ENCODE measurements at places on chromosomes 6 and 20. TPM values are rescaled to one million over a fixed set of nuclear protein-coding genes. Genes with fewer than 3 reads are reported as not detected.

The CDH22 gene
- total RNA-seq = 0.39 TPM

The SLC23A2 gene
- 3.6 TPM for total RNA-seq

The PTCRA gene
- not detected for total RNA-seq

The HLA-DMB gene
- total RNA-seq = 4.3 TPM

The PRELID3B gene
- 31.8 TPM for total RNA-seq

The THBS2 gene
- total RNA-seq = 3.8 TPM

The HDGFL1 gene
- not detected for total RNA-seq

The RPN2 gene
- total RNA-seq = 132 TPM

The OVOL2 gene
- total RNA-seq = not detected

The UNC93A gene
- not detected for total RNA-seq

The ZC2HC1B gene
- total RNA-seq = not detected

The SLC32A1 gene
- not detected for total RNA-seq

The PPP1R14C gene
- total RNA-seq = 27.7 TPM

The EXOC2 gene
- 12.6 TPM for total RNA-seq

DNA sequence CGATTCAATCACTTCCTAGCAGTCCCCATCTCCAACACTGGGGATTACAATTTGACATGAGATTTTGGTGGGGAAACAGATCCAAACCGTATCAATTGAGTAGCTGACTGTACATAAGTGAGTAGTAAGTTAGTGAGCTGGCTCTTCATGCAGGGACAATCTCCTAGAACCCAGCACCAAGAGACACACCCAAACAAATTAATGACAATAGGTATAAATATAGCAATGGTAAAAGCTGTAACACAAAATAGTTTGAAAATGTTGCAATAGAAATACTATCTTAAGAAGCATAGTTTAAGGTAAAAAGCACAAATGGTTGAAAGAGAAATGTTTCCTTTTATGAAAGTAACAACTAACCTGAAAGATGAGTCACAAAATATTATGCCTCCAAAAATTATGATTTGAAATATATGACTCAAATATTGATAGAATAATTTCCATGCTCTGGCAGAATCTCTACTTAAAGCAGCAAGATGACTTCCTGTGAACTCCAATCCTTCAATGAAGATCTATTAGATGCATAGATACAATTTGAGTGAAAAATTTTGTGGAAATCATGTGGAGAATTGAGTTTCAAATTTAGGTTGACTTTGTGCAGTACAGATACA lies 5.4 kb upstream of the SIRPB1 start:
- no peak for DNase-seq

- DNase-seq = no peak
These were observed 75.3 kb downstream of the ASXL1 start for GRCh38 chr20:32433311-32434021.

GRCh38 chr6:169289619-169290339 lies 36.1 kb upstream of the THBS2 start:
- peak; percentile 55 for DNase-seq

- DNase-seq = no peak
These were observed 85.9 kb downstream of the SMOC2 start for GRCh38 chr6:168526841-168527281.

DNA sequence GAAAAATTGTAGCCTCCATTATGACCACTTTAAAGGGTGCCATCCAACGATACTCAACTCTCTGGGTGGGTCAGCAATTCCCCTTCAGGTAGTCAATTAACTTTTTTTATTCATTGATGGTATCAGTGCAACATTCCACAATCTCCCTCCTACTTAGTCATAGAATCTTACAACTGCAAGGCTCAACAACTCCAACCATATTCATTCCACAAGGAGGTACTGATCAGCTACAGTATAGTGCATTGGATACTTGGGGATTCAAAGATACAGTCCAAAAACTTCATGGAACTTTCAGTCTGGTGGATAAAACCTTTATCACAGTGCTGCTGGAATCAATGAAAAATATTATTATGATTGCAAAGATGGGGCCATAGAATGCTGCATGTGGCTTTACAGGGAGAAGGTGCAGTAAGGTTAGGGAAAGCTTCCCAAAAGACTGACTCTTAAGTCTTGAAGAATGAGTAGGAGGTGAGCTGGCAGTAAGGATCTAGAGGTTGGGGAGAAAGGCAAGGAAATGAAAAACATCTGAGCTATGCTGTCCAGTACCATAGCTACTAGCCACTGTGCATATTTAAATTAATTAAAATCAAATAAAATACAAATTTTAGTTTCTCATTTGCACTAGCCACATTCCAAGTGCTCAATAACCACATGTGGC lies 314.7 kb upstream of the PRDM1 start:
- no peak for DNase-seq

DNA sequence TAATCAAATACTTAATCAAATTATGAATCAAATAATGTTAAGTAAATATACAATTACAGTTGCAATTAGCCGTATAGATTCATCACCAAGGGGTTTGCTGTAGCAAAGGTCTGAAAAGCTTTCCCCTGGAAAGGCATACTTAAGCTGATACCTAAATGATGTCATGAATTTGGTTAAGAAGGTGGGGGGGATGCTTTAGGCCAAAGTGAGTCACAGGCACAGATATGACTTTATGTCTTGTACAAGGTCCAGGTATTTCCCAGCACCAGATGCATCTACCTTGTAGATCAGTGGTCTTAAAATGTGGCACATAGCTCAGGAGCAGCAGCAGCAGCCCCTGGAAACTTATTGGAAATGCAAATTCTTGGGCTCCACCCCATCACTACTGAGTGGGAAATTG lies 557.3 kb upstream of the CDH4 start:
- no peak for DNase-seq

- DNase-seq = no peak
These were observed 848.1 kb upstream of the EYS start for GRCh38 chr6:66555082-66555481.

- DNase-seq = no peak
These were observed 34.9 kb upstream of the UTRN start for GRCh38 chr6:144250276-144250675.

DNA sequence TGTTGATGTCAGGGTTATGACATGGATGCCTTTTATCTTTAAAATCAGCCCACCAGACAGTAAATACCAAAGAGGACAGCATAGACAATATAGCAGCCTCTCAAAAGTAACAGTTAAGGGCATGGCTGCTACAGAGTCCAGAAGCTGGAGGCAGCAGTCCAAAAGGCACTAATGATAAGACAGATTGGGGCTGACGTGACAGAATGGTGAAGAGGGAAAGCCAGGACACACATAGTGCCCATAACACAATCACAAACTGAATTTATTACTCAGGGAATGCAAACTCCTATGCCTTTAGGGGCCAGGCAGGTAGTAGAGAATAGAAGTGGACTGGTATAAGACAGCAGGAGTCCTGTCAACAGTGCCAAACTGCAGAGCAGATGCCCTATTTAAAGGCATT lies 40.7 kb downstream of the TP53INP2 start:
- no peak for DNase-seq

GRCh38 chr6:136655239-136656014 lies 105.2 kb upstream of the MAP7 start:
- DNase-seq = no peak

- DNase-seq = no peak
These were observed 60.9 kb upstream of the CD93 start for GRCh38 chr20:23146857-23147637.

GRCh38 chr6:147691446-147691845 lies 183.0 kb downstream of the SAMD5 start:
- DNase-seq = no peak

DNA sequence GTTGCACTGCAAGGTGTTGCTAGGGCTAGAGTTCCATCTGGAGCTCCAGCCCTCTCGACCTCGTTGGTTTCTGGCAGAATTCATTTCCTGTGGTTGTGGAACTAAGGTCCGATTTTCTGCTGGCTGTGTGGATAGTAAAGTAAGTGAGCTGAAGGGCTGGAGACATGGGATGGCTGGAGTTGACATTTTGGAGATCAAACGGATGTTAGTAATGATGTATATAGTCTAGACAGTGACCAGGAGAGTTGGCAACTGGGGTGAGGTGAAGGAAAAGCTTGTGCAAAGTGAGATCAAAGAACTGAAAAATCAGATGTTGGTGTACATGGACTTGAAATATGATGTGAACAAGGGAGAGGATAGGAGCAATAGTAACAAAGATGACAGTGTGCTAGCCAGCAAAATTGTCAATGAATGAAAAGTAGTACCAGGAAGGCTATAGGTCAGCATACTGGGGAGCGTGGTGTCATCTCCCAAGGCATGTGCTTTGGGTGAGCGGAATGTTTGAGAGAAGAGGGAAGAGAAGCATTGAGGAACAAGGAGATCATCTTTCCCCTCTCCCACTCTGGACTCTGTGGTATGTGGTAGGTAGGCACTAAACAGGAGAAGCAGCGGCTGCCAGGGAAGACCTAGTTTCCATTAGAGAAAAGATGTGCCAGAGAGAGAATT lies 7.8 kb downstream of the QRSL1 start:
- DNase-seq = no peak

GRCh38 chr6:126112171-126112632 lies 125.9 kb downstream of the TRMT11 start:
- DNase-seq = no peak

GRCh38 chr6:143522039-143522600 lies 10.6 kb upstream of the FUCA2 start:
- DNase-seq = no peak

GRCh38 chr6:498795-499231 lies 107.3 kb downstream of the IRF4 start:
- no peak for DNase-seq

GRCh38 chr6:34242252-34243130 lies 5.8 kb downstream of the HMGA1 start:
- DNase-seq = no peak

DNA sequence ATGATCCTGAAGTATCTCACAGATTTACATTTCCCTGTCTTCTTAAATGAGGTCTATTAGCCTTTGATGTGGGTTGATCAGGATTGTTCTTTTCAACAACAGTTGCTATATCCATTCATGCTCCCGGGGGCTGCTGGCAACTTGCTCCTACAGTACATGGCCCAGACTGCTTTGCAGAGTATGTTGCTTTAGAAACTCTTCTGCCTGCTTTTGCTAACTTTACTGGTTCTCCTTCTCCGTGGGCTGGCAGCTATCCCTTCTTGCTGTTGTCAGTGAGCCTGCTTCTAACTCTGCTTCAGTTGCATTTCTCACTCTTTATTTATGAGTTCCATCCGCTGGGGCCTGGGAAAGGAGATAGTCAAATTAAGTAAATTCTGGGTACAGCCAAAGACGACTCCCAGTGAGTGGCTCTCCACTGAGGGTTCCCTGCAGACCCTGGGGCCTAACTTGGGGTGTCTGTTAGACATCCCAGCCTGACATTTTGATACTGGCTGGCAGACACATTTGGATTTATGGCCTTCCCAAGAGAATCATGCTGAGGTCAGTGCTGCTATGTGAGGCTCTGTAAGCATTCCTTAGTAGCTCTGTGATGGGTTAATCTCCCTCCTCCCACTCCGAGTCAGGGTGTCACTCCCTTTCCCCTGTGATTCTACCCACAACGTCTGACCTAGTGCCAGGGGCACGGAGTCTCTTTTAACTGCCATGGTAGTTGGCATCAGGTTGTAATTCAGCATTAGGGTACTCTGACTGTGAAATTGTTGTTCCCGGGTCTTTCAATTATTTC lies 73.6 kb downstream of the SLX4IP start:
- no peak for DNase-seq

DNA sequence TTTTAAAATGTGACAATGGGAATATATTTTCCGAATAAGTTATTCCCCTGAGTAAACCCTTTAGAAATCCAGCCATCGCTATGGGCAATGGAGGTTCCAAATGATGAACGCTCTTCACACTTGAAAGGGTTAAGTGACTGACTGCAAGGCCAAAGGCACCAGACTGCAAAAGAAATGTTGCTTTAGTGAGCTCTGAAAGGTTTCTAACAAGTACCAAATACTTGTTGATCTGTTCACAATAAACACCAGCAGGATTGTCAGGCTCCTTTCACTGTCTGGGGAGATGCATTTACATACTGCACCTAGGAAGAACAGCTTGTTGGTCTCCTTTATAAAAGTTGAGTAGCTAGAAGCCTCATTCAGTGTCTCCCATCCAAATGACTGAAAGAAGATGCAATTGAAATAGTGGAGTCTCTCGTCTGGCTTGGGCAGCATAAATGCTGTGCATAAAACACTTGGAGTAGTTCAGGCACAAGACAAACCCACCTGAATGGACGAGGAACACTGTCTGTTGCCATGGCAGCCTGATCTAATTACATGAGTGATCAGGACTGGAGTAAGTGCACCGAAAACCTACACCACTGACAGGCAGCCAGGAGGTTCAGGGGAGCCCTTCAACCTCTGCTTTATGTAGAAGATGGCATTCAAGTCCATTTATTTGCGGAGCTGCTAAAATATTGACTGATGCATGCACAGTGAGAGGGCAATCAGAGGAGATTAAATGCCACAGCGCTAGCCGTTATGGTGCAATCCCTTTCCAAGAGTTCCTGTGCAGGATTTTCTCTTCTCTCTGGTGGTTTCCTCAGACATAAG lies 2.9 kb downstream of the ATXN1 start:
- DNase-seq = no peak

DNA sequence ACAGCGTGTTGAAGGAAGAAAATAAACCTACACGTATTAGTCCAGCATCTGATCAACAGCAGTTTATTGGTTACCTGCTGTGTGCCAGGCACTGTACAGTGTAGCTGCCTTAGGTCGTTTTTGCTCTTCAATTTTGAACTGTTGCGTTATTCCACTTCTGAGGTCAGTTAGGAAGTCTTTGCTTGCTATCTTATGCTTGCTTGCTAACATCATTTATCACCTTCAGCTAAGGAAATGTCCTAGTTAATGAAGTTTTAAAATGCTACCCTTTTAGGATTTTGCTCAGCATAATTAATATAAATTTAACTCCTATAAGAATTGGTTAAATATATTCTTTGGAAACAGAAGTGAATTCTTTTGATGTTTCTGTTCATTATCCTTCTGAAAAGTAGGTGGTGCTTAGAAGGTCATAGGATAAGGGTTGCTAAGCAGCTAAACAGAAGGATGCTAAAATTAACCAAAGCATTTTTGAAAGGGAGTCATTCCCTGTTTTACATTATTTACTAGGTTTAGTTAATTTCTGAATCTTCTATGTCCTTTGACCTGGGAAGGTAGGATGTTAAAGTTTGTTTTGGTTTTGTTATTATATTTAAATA lies 3.4 kb downstream of the RREB1 start:
- DNase-seq = no peak

DNA sequence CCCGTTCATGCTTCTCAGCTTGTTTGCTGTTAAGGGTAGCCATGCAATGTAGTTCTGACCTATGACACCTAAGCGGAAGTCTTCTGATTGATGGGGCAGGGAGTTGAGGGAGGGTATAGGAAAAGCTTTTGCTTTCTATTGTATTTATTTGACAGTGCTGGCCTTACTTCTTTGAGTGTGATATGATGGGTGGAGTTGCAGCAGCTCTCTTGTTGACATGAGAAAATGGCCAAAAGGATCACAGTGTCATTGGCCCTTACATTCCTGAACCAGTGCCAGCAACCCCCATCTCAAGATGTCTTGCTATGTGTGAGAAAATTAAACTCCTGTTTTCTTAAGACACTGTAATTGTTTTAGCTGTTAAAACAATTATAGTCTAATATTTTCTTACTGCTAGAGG lies 117.5 kb downstream of the SAMD5 start:
- no peak for DNase-seq

GRCh38 chr20:3673221-3674070 lies 8.4 kb downstream of the ADAM33 start:
- DNase-seq = no peak

- no peak for DNase-seq
These were observed 98.7 kb upstream of the PMEPA1 start for GRCh38 chr20:57808264-57809070.

- no peak for DNase-seq
These were observed 122.0 kb downstream of the GFRAL start for GRCh38 chr6:55449225-55449624.
